SJSA1 (cell line): ENCODE measurements at places on chromosomes 5 and 9.

DNA sequence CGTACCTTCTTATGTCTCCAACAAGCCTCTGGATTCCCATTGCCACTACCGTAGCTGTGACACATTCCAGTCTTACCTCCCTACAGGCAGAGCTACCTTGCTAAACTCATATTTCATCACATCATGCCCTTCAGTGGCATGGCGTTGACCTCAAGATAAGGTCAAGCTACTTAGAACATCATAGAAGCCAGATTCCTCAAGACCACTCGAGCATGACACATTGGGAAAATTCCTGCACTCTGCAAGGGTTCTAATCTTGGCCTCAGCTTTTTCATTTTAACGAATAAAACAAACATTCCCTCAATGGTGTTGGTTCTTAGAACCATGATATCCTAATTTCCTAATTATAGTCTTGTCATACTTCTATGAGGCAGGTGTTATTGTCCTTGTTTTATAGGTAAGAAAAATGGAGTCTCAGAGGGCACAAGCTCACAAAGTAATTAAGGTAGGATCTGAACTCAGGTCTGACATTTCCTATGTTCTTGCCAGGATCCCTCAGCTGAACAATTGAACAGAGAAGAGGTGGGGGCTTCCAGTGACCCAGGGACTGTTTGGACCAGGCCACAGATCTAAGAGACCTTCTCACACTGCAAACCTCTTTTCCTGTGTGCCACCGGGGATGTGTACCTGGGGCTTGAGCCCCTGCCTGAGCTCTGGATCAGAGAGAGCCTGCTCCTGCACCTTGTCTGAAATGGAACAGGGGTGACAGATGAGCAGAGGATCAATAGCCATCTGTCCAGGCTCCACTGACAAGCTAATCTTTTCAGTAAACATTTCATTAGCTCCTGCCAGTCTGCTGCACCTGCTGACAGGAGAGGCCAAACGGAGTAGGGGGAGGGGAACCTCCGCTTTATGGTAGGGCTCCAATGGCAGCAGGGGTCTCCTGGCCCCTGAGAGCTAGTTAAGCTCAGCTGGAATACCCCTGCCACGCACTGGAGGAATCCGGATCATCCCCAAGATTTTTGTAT lies 49.3 kb downstream of the ALG2 start:
- no peak for DNase-seq

DNA sequence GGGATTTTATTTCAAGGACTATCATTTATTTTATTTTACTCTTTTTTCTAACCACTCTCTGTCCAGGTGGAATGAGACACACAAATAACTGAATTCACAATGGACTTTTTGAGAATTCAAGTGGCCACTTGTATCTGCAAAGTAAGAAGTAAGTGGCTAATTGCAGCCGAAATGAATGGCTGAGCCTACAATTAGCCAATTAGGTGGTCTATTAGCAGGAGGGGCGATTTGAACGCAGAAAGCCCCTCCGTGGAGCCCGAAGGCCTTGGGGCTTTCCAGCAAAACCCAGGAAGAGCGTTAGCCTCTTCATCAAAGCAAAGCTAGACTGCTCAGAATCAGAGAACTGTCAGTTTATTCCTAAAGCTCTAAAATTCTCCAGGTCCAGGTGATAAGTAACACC lies 176.9 kb downstream of the EBF1 start:
- no peak for DNase-seq

- DNase-seq, result no peak
These were observed 257.4 kb upstream of the TRPC7 start for GRCh38 chr5:136622747-136623146.

- no peak for DNase-seq
These were observed 27.9 kb upstream of the MGAT1 start for GRCh38 chr5:180830253-180831138.

- no peak for DNase-seq
These were observed 67.2 kb upstream of the MEGF10 start for GRCh38 chr5:127223256-127223974.

DNA sequence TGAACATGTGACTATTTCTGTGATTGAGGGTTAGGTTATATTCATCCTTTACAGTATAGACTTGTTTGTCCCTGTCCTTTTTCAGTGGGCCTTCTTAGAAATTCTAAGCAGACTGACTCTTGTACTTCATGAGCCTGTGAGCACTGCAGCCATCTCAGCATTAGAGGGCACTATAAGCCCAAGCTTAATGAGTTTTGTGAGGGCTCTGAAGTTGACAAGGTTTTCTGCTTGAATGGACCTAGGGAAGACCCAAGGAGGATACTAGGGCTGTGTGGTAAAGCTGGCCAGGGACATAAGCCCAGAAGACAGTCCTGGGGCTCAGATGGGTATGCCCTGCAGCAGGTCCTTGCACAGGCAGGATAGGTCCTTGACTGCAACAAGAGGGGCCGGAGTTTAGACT lies 126.5 kb downstream of the MRPS30 start:
- DNase-seq, result no peak

DNA sequence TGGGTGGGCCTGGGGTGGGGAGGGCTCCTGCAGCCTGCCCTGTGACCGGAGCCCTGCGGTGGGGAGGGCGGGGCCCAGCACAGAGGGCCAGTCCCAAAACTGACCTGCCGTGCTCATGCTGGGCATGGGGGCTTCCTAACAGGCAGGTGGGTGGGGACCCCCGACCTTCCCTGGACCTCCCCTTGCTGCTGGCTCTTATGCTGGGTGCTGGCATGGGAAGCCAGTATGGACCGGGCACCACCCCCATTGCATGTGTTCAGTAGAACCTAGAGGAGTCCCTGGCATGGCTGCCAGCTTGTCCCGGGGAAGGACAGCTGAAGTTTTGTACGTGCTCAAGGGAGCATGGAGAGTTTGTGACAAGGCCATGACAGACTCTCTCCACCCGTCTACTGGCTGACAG lies 37.1 kb downstream of the WNK2 start:
- no peak for DNase-seq

GRCh38 chr9:114029311-114030170 lies 48.6 kb downstream of the AMBP start:
- no peak for DNase-seq

DNA sequence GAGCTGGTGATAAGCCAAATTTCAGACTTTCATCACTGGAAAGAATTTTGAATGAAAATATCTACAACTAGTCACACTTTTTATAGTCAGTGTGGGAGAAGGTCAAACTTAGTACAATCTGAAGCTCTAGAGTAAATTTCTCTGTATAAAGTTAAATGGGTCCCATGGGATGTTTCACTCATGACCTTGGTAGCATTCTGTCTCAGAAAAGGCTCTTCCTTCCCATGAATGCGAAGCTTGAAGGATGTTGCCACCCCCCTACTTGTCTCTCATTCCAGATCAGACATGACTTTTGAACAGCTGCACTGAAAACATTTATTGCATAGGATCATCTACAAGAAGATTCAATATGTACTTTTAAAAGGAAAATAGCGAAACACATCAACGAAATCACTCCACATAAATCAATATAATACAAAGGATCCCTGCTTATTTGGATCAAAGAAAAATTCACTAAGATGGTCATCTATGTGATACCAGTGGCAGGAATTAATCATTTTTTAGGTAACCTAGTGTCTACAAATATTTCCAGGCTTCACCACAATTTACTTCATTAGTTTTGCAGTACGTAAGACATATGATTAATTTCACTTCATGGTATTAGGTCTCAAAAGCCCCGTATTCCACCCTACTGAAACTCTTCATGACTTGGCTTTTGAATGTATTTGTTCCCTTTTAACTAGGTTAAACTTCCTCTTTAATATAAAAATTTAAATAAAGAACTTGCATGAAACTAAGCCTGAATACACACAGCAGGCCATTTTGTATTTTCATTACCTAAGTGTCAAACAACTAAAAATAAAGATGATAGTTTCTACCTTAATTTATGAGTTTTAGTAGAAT lies 4.4 kb downstream of the ST8SIA4 start:
- no peak for DNase-seq

DNA sequence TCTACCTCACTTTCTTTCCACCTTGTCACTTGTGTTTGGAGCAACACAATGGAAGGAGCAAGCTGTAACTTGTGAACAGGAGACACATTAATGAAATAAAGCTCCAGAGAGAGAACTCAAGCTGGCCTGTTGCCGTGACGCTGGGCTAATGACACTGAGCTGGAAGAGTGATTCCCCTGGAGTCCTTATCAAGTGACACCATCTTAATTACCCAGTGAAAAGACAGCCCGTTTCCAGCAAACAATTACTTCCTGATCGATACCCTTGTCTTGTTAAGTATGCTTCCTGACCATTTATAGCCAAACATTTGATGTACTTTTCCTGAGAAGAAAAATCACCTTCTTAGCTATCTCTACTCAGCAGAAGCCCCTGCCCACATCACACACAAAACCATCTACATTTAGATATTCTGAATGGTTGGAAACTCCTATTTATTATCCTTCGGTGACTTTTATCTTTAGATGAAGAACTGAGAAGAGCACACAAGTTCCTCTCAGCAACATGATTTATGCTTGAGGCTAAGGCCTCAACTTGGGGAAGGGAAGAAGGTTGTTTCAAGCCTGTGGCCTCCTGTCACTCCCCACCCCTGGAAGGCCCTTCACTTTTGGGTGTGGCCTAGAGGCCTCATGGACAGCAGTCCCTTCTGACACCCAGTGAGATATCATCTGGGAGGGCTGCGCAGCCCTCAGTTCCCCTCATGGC lies 34.1 kb downstream of the CRHBP start:
- DNase-seq, result no peak

GRCh38 chr5:9431151-9431495 lies 114.8 kb downstream of the SEMA5A start:
- no peak for DNase-seq

- no peak for DNase-seq
These were observed 43.1 kb downstream of the CAMK2A start for GRCh38 chr5:150246429-150246828.

DNA sequence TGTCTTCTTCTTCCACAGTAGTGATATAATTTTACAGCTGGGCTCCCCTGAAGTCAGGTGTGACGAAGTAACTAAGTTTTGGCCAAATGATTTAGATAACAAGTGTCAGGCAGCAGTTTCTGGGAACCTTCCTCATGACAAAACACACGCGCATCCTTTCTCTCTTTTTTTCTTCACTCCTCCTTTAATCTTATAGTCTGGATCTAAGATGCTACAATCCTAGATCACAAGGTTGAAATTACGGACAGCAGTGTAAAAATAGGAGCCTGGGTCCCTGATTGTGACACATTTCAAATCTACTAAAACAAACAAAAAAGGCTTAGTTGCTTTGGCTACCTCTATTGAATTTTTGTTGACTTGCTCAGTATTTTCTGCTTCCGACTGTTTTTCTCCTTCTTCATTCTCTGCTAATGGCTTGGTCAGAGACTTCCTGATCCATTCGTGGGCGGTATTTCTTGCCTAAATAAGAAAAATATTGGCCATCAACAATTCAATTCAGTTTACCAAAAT lies 36.1 kb downstream of the FAM114A2 start:
- no peak for DNase-seq

DNA sequence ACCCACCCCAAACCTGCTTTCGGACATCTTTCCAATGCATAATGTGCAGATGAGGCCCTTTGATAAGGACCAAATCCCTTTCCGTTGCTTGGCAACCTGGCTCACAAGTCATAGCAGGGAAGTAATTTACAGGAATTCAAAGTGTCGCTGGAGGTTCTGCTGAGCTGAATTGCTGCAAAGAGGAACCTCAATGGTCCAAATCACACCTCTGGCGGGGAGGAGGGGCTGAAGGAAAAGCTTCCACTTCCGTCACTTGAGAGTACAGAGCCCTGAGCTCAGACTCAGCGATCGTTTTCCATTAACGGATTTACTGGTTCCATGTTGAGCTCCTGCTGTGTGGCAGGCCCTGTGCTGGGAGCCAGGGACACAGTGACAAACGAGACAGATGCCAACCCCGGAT lies 99.3 kb downstream of the KCNIP1 start:
- no peak for DNase-seq

DNA sequence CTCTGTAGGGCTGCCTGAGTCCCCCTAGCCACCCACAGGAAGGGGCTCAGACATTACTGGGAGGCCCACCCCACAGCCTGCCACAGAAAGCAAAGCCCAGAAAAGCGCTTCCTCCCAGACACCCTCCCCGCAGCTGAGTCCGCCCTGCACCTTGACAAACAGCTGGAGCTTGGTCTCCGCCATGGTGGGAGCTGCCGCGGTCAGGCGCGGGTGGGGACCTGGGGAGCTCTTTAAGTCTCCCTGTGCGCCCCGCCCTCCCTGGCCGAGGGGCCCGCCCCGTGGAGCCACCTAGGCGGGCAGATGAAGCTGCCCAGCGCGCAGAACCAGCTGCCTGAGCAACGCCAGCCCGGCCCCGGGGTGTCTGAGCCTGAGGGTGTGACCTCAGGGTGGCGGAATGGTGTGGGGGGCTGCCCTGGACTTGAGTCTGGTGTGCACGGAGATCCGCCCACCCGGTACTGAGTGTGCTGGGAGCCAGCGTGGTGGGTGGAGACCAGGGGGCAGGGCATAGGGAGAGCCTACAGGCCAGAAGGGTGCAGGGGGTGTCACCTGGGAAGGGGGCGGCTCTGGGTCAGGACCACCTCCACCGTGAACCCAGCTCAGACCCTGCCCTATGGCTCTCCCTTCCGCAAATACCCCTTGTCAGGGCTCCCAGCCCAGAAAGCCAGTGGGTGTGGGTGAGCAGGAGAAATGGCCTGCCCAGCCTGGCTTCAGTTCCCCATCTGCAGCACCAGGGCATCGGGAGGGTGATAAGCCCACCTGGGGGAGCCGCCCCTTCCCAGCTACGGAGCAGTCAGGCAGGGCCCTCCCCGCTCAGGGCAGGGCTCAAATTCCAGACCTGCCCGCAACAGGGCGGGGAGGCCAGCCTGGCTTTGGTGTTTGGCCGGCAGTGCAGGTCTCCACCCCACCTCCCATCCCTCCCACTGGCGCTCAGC lies at the start of gene CLIC3:
Gene CLIC3 (minus strand): TSS at position 208 of the 932 bp plus-strand sequence. CDS start 25 bp downstream, at position 183.
- no peak for DNase-seq

- DNase-seq, result no peak
These were observed 283.0 kb upstream of the ITGA1 start for GRCh38 chr5:52504584-52505240.

GRCh38 chr5:158676642-158677469 lies 422.9 kb downstream of the EBF1 start:
- DNase-seq, result no peak

DNA sequence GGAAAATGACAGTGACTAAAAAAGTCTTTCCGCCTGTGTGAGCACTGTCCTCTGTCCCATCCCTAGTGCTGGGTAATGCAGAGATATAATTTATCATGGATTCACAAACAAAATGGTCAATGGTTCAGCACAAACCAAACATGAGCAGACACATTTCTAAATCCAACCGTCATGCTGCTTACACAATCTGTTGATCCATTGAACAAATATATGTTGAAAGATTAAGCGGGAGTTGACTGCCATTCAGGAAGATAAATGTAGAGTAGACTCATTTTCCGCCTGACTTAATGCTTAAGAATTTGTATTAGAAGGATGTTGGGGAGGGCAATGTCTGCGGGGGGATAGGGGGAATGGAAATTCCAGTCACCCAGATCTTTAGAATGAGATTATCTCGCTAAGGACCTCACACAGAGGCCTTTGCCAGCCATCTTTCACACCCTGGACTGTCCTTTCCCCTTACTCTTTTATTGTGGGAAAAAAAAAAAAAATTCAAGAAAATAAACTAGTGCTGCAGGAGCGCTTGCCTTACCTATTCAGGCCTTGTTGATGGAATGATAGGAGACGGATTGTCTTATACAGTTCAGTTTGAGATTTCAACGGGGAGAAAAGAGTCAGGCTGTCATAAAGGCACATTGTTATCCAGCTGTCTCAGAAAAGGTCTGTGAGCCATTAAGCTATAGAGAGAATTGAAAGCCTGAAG lies 153.7 kb downstream of the TLE1 start:
- peak; percentile 69 for DNase-seq

- DNase-seq, result no peak
These were observed 50.8 kb downstream of the WDR36 start for GRCh38 chr5:111142932-111143331.

- peak; percentile 43 for DNase-seq
These were observed 117.8 kb downstream of the FGF18 start for GRCh38 chr5:171537070-171537849.
